ENCODE measurements at places on chromosomes 13 and 19.

DNA sequence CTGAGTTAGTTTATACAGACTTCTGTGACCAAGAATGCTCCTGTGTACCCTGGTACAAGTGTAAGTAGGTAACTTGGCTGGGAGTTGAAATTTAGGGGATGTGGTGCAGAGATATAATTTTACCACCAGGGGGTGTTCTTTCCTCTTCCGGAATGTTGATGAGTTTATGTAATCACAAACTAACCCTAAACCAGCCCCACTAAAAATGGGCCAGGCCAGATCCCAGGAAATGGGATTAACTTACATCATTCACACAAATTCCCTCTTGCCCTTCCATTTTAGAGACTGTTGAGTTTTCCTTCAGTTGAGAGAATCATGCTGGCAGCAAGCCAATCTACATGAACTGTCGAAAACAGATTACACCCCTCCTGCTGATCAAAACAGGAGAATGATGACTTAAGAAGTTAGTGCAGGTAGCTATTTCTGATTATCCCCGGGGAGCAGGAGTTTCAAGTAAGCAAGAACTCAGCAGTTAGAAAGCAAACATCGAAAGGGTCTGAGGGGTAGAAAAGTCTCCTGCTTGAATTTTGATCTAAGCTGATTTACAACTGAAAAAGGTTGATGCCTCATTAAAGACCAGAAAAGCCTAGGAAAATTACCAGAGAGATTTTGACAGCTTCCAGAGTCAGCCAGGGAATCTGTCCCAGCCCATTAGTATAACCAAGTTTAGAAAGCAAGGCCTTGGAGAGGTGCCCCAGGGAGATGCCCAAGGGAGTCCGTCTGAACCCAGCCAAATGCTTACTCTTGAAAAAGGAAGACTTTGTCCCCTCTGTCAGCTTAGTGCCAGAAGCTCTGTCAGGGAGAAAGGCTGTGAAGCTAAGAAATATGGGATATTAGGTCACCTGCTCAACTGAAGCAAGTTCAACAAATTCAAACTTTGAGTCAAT, 32.3 kb upstream of the MED4 start:
- DNase-seq: peak; percentile 56

- DNase-seq: no peak
Measured at GRCh38 chr19:10935371-10936059, 6.9 kb downstream of the TIMM29 start.

DNA sequence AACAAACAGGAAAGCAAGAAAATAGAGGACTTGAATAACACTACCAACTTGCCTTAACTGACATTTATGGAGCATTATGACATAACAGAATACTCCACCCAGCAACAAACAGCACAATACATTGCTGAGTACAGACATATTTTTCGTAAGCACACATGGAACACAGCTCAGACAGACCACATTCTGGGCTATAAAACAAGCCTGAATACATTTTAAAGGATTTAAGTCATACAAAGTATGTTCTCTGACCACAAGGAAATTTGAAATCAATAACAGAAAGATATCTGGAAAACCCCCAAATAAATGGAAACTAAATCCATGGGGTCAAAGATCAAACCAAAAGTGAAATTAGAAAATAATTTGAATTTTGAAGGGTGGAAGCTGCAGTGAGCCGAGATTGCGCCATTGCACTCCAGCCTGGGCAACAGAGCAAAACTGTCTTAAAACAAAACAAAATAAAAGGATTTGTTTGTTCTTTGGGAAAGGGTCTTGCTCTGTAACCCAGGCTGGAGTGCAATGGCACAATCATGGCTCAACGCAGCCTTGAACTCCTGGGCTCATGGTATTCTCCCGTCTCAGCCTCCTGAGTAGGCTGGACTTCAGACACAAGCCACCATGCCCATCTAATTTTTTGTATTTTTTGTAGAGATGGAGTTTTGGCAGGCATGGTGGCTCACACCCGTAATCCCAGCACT, 5.6 kb downstream of the ZDHHC20 start:
- DNase-seq: no peak

- no peak for DNase-seq
Measured at GRCh38 chr13:39670445-39670844, 15.0 kb downstream of the COG6 start.

DNA sequence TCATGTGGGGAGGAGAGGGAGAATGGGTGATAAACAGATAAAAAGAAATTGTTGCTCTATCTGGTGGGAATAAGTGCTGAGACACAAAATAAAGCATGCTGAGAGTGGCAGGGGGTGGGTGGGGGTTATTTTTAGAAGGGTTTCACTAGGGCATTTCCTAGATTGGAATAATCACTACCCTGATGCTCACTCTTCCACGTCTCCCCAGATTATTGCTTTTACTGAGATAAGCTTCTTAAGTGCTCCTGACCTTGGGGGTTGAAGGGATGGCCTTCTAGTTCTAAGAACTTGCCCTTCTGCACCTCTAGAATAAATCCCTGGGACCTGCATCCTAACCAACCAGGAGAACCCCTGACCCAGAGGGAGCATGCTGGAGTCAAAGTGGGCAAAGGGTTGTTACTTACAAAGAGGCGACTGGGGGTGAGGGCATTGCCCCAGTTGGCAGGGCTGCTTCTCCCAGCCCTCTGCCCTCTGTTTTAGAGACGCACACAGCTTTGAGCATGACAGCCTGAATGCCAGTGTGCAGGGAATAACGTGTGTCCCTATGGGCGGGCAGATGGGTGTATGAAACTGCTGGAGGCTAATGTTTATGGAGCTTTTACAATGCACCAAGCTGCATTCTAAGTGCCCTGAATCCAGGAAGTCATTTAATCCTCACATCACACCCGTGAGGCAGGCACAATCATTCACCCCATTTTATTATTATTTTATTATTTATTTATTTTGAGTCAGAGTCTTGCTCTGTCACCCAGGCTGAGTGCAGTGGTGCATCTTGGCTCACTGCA, 743 bp downstream of the RDH8 start:
- no peak for DNase-seq

GRCh38 chr13:99190147-99190985, 10.3 kb upstream of the UBAC2 start:
- no peak for DNase-seq

- DNase-seq: no peak
Measured at GRCh38 chr19:12374026-12374425, 8.5 kb upstream of the ZNF442 start.
